Stimulated activated CD4-positive, alpha-beta T cell treated with anti-CD3 and anti-CD28 coated beads, Interleukin-15, amount 100 ng/mL, for 1 hour (primary cell): ENCODE measurements at places on chromosomes 2 and 18.
A peak's percentile ranks its signal among the peaks of the same experiment; 100 is the strongest.

- DNase-seq = no peak
These were observed 97.8 kb upstream of the GLI2 start for GRCh38 chr2:120637847-120638246.

- no peak for DNase-seq
These were observed 140.6 kb downstream of the CCDC148 start for GRCh38 chr2:158315803-158316414.

DNA sequence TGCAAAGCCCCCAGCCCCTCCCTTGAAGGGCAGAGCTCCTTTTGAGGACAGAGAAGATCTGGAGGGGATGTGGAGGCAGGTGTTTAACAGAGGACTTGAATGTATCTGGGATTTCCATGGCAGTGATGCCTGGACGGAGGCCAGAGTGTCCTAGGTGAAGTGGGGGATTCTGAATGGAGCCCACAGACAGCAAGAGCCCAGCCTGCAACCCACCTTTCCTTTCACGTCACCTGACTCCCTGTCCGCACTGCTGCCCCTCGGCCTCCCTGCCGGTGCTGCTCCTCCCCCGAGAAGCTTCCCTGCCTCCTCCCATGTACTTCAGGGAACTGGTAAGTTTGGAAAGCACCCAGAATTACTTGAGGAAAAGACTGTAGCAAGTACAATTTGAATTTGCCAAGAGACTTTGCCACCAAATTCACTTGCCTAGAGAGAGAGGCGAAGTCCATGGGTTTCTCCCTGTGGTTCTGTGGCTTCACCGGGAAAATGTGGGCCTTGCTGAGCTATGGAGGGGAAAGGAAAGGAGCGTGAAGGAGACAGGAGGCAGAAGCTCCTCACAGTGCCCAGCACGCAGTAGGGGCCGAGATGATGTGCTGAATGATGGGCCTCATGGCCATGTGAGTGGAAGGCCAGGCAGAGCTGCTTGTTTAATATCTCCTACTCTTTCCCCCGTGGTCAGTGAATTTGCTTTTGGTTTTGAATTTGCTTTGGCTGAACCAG lies 13.9 kb upstream of the ASPRV1 start:
- DNase-seq = no peak

DNA sequence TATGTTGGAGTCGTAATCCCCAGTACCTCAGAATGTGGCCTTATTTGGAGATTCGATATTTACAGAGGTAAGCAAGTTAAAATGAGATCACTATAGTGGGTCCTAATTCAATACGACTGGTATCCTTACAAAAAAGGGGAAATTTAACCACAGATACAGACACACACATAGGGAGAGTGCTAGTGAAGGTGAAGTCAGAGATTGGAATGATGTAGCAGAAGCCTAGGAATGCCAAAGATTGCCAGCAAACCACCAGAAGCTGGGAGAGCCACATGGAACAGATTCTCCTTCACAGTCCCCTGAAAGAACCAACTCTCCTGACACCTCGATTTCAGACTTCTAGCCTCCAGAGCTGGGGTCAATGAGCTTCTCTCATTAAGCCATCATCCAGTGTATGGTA lies 17.7 kb upstream of the ACTR3 start:
- no peak for DNase-seq

- DNase-seq = no peak
These were observed 856.4 kb upstream of the CELF4 start for GRCh38 chr18:38421872-38422615.

GRCh38 chr2:9199716-9200632 lies 6.6 kb upstream of the ASAP2 start:
- DNase-seq = no peak

GRCh38 chr2:151849413-151850010 lies 21.3 kb upstream of the ARL5A start:
- DNase-seq = no peak

- DNase-seq = no peak
These were observed 74.8 kb downstream of the TXNL1 start for GRCh38 chr18:56563568-56563967.

- DNase-seq = no peak
These were observed 32.5 kb downstream of the GAREM1 start for GRCh38 chr18:32438173-32438572.

GRCh38 chr18:61582202-61582710 lies 249.0 kb downstream of the CDH20 start:
- DNase-seq = no peak

GRCh38 chr18:79938196-79938595 lies 13.3 kb downstream of the SLC66A2 start:
- DNase-seq = no peak

GRCh38 chr2:98519156-98519555 lies 74.5 kb downstream of the INPP4A start:
- no peak for DNase-seq

DNA sequence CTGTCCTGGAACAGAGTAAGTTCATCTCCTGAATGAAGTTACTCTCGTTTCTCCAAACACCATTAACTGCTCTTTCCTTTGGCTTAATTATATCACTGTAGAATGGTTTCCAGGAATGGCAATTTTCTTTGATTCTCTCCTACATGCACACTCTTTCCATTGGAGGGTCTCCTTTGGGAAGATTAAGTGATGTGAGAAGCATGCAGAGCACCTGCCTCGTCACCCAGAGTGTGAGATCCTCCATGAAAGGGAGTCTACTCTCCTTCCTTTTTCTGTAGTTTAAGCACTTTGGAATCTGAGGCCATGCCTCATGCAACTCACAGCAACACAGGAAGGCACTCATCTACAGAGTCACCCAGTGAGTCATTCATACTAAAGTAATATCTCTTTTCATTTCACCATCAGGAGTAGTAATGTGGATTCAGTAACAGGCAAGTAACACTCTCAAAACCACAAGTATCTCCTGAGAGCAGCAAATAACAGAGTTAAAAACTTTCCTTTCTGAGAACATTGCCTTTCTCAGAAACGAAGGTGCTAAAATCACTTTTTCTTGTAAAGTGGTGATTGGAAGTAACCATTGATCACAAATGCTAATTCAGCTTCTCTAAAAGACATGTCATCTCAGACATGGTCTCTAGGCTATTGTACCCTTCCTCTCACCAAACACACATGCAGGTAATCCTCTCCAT lies 52.8 kb upstream of the IL1RL1 start:
- DNase-seq = no peak

GRCh38 chr18:60554967-60555366 lies 182.4 kb upstream of the MC4R start:
- no peak for DNase-seq

GRCh38 chr2:215712871-215713790 lies 277.3 kb upstream of the FN1 start:
- no peak for DNase-seq

DNA sequence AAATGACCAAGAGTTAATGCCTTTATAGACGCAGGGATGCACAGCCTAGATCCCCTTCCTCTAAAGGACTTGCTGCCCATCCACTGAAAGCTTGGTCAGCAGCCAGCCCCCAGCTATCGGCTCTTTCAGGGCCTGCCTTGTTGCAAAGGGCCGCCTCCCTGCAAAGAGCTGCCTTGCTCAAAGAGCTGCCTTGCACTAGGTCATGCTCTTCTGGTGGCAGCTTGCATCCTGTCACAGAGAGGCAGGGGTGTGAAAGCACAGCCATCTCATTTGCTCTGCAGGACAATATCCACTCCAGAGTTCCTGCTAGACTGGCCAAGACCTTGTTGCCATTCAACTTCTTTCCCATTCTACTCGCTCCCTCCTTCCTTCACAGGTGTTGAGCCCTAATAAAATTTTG lies 137.1 kb downstream of the MCFD2 start:
- no peak for DNase-seq

- DNase-seq = no peak
These were observed 675 bp upstream of the SPIRE1 start for GRCh38 chr18:12658426-12659138.

DNA sequence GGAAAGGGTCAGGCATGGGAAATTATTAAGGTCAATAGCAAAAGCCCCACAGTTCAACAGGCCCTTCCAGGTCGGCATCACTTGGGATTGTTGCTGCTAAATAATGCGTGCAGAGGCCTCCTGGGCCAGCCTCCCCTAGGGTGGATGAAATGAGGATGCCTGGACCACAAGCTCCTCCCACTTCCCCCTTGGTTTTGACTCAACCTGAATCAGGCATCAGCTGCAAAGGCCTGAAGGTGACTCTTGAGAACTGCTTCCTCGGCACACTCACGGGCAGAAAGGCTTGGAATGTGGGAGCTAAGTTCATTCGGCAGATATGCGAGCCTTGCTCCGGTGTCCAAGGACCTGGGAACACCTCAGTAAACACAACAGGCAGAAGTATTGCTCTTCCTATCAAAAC lies 69.3 kb downstream of the MBP start:
- DNase-seq = peak; percentile 41

DNA sequence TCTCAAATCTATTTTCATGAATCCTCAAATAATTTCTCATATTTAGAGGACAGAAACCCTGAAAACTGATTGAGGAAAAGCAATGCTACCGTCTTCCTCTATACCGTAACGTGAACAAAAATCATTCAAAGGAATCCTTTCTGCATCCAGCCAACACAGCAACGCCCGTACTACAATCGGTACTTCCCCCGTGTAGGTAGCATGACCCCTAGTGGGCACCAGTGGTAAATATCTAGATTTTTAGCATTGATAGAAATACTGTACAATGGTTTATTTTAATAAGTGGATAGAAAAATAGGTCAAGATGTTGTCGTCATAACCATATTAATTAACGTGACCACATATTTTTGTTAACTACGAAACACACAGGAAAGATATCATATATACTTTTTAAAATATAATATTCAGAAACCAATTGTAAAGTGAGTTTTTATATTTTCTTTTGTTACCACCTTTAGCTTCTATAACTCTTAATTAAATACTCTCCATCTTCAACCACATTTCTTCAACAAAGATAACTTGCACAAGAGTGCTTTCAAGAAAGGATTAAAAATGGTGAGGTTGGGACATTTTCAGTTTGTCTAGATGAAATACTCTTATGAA lies 194.1 kb downstream of the SS18 start:
- DNase-seq = no peak

DNA sequence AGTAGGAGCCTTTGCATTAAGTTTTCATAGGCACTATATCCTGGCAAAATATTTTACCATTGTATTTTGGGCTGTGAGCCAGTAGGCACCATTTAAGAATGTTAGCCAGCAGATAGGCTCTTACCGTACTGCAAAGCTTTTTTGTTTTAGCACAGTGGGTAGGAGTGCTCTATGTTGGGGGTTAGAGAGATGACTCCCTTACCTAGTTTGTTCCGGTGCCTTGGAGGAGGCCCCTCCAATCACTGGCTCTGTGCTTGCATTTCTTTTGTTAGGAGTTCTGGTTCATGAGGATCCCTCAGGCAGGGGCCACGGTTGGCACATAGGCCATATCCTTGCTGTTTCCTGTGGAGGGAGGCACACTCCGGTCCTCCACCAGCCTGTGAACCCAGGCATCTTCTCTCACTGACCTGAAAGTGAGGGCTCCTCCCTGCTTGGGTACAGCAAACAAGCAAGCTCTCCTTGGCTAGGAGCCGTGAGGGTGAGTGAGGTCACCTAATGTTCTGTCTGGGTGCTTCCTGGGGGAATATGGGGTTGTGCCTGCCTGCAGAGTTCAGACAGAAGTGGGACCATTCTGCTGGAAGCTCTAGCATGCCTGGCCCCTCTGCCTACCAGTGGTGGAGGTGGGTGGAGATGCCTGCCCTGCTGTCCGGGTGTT lies 29.8 kb downstream of the LTBP1 start:
- DNase-seq = no peak

DNA sequence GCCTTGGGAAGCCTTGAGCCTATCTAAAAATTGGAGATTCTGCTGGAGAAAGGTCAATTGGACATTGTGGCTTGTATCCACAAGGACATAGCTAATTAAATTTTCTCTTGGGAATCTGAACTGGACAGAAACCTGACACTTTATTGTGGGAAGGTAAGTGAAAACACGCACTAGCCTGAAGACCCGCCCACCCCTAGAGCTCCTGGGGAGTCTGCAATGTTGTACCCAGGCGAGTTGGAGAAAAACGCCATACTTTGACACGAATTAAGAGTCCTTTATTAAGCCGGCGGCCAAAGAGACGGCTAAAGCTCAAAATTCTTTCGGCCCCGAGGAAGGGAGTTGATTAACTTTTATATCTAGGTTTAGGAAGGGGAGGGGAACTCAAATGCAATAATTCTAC lies 1.2 kb upstream of the ZNF892 start:
- DNase-seq = no peak

DNA sequence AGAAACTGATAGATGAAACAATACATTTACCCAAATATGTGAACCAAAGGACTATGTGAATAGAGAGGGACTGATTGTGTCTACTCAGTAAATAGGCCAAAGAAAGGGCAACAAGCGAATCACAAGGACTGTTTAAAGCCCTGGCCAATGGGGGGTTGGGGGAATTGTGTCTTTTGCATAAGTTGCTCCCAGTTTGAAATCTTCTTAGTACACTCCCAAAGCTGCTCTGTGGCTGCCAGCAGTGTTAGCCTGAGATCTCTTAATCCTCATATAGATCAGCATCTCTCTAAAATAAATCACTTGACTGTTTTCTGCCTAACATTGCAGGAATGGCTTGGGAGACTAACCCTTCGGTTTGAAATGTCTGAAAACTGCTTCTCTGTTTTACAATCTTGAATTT lies 236.4 kb downstream of the PLCL1 start:
- DNase-seq = no peak

GRCh38 chr2:86221066-86221684 lies 21.9 kb downstream of the MRPL35 start:
- peak; percentile 25 for DNase-seq

DNA sequence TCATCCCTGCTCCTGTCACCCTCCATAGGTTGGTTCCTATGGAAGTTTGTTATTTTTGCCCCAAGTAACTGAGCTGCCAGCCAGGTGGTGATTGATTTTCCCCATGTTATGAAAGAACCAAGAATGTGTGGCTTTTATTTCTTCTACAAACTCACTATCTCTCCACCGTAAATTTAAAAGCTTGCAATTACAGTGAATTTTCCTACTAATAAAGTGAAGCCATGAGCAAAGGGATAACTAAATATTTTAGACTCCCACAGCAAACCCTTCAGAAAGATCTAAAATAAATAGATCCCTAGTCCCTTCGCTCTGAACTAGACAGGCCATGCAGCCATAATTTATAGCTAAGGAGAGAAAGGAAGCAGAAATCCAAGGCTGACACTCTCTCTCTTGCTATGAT lies 6.2 kb upstream of the KIAA2012 start:
- no peak for DNase-seq

- DNase-seq = no peak
These were observed 49.8 kb downstream of the PTPN4 start for GRCh38 chr2:119809339-119810048.

GRCh38 chr2:232966122-232966521 lies 46.9 kb downstream of the NGEF start:
- DNase-seq = no peak

DNA sequence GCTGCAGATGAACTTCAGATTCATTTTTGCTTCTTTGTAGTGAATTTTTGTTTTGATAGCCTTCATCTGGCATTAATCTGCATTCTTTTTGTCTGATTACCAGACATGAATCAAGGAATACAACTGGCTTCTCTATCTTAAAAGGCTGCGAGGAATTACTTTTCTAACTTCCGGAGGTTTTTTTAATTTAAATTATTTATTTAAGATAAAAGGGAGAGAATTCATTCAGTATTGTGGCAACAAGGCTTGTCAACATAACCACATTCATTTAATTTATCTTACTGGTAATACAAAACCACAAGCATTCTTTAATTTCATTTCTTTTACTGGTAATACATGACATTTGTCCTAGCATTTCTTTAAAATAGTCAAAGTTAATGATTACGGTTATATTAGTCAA lies 36.0 kb downstream of the CSRNP3 start:
- no peak for DNase-seq

GRCh38 chr2:222693837-222694236 lies 22.4 kb downstream of the MOGAT1 start:
- no peak for DNase-seq
